Endodermal cell (in vitro differentiated cells): ENCODE measurements at places on chromosomes 5 and 9. TPM values are rescaled to one million over a fixed set of nuclear protein-coding genes. Genes with fewer than 3 reads are reported as not detected.

- no peak overlapping the region for H3K27ac ChIP-seq
- peaks cover 7% of the 10 kb centered on the region for H3K4me1 ChIP-seq
- no peak for DNase-seq
Observed at GRCh38 chr9:132410642-132411041, 631 bp downstream of the CFAP77 start.

The TYRP1 gene
- total RNA-seq, result 0.11 to 0.57 TPM in 2 of 3 replicates, not detected in the other

DNA sequence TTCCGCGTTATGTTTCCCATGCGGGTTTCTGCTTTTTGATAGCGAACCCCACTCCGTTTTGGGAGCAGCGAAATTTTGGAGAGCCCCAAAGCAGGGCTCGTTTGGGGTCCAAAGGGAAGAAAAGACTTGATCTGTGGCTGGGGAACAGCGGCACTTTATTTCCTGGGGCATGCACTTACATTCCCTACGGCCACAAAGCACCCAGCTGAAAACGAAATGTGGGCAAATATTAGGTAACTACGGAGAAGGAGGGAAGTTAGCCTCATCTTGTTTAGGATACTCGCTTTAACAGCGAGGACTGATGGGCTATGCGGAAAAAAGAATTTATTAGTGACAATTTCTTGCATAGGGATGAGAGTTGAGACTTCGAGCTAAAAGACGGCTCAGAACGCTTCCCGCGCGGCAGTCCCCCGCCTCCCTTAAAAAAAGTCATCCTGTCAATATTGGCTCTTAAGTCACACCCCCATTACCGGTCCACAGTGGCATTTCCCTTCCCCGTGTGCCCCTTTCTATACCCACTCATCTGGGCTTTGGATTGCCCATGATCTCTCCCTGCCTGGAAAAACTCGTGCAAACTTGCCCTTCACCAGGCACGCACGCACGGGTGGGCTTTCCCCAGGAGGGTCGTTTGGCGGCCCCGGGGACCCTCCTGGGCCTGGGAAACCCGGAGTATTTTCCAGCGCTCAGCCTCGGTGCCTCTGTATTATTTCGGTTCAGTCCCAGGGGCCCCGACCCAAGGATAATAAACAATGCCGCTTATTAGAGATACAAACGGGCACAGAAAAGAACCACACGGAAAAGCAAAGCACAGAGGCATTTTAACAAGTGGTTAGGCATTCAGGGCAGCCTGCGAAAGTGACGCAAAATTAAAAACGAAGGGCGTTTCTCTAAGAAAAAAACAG is 35.8 kb upstream of the NFIB start:
- H3K4me3 ChIP-seq, result peak overlapping the region; percentile 83
- no peaks in the 10 kb centered on the region for H3K36me3 ChIP-seq
- peaks cover 98% of the 10 kb centered on the region for H3K27me3 ChIP-seq
- H3K27ac ChIP-seq, result no peak overlapping the region
- DNase-seq, result no peak

The ADCY2 gene
- total RNA-seq, result 62.3 to 84.5 TPM (median 63.2 TPM) in 3 replicates

- H3K36me3 ChIP-seq, result no peaks in the 10 kb centered on the region
- no peak for DNase-seq
- no peak overlapping the region for H3K27ac ChIP-seq
- H3K27me3 ChIP-seq, result no peaks in the 10 kb centered on the region
- H3K4me3 ChIP-seq, result no peak overlapping the region
Observed at GRCh38 chr5:107578051-107578635, 92.6 kb downstream of the EFNA5 start.

The ZNF883 gene
- 11.4 to 13.0 TPM (median 12.8 TPM) in 3 replicates for total RNA-seq

The OBP2B gene
- total RNA-seq, result not detected in 3 replicates

The HACD4 gene
- total RNA-seq, result 1.4 and 1.6 TPM in 2 replicates

The C5orf63 gene
- total RNA-seq, result 6.8 and 9.4 TPM in 2 replicates

- H3K36me3 ChIP-seq, result peaks cover 74% of the 10 kb centered on the region
- no peaks in the 10 kb centered on the region for H3K27me3 ChIP-seq
- H3K4me3 ChIP-seq, result no peak overlapping the region
- DNase-seq, result peak; percentile 63
- no peaks in the 10 kb centered on the region for H3K4me1 ChIP-seq
- no peak overlapping the region for H3K27ac ChIP-seq
Observed at GRCh38 chr9:120524863-120525262, 55.1 kb downstream of the CDK5RAP2 start.

- no peak overlapping the region for H3K27ac ChIP-seq
- H3K36me3 ChIP-seq, result peaks cover 11% of the 10 kb centered on the region
- H3K4me1 ChIP-seq, result peaks cover 6% of the 10 kb centered on the region
- H3K4me3 ChIP-seq, result no peak overlapping the region
- DNase-seq, result no peak
- no peaks in the 10 kb centered on the region for H3K27me3 ChIP-seq
Observed at GRCh38 chr5:43635374-43635773, 32.4 kb downstream of the NNT start.

- H3K4me3 ChIP-seq, result no peak overlapping the region
- H3K27ac ChIP-seq, result no peak overlapping the region
- H3K27me3 ChIP-seq, result no peaks in the 10 kb centered on the region
- H3K36me3 ChIP-seq, result no peaks in the 10 kb centered on the region
- peak; percentile 63 for DNase-seq
- no peaks in the 10 kb centered on the region for H3K4me1 ChIP-seq
Observed at GRCh38 chr5:31232273-31232888, 38.9 kb downstream of the CDH6 start.

The FBN2 gene
- total RNA-seq, result 90.1 and 131 TPM in 2 replicates

DNA sequence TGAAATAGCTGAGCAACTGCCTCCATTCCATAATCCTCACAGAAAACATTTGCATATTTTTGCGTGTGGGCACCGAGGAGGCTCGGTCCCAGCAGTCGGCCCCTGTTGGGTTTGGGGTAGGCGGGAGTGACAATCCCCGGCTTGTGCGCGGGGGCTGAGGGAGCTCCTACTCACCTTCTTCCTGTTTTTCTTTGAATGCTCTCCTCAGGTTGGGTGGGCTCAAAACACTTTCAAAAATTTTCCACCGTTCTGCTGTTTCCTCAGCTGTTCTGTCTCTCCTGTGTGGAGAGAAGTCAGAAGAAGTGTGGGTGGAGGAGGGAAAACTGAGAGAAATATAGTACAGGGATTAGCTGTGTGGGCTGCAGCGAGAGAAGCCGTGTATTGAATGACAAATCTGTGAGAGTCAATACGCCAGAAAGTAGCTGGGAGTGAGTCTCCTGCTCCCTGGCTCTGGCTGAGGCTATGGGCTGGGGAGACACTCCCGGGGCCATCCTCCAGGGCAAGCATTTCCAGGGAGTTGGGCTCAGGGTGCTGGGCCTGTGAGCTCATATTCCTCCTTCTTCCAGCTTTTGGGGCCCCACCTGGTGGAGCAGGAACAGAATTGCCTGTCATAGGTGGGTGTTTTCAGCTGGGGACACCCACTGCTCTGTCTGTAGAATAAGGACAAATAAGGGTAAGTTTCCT is 84.7 kb downstream of the CMYA5 start:
- no peaks in the 10 kb centered on the region for H3K36me3 ChIP-seq
- no peaks in the 10 kb centered on the region for H3K4me1 ChIP-seq
- peak; percentile 95 for DNase-seq
- no peaks in the 10 kb centered on the region for H3K27me3 ChIP-seq
- H3K27ac ChIP-seq, result no peak overlapping the region

- H3K27ac ChIP-seq, result no peak overlapping the region
- peaks cover 2% of the 10 kb centered on the region for H3K4me1 ChIP-seq
- H3K36me3 ChIP-seq, result no peaks in the 10 kb centered on the region
- H3K27me3 ChIP-seq, result peaks cover 10% of the 10 kb centered on the region
- no peak overlapping the region for H3K4me3 ChIP-seq
Observed at GRCh38 chr5:174708476-174709207, 15.7 kb upstream of the MSX2 start.

DNA sequence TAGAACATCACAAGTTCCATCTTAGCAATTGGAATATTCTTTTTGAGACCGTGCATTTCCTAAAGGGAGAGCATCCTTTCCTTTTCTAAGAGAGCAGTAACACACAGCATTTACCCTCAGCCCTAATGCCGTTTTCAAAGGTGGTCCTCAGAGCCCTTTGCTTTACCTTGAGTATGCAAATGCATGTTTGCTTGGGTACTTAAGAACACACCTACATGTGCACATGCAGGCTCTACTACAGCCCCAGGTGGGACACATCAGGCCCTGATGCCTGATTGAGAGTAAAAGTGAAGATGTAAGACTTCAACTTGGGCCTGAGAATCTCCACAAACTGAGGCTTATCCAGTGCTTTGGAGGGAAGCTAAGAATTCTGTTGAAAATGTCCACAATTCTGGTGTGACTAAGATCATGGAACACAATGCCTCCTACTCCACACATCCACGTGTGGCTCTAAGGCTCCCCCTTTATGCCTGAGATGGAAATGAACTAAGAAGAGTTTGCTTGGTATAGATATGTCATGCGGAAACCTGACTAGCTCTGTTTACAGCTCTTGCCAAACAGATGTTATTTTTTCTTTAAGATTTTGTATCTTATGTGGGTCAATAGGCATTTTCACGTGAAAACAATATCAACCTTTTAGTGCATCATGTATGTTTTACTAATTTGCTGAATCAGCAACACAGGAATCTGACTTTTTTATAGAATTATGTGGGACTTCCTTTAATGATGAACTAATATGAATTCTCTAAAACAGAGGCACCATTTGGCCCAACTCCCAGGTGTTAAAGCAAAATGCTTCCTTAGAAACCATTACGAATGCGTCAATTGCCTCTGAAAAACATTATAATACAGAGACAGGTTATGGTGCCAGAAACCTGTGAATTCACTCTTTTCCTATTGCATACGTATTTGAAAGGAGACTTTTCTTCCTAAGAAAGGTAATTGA is 48.9 kb upstream of the SLC2A8 start:
- H3K27me3 ChIP-seq, result no peaks in the 10 kb centered on the region
- H3K4me3 ChIP-seq, result no peak overlapping the region
- no peak overlapping the region for H3K27ac ChIP-seq
- no peak for DNase-seq
- H3K36me3 ChIP-seq, result no peaks in the 10 kb centered on the region

DNA sequence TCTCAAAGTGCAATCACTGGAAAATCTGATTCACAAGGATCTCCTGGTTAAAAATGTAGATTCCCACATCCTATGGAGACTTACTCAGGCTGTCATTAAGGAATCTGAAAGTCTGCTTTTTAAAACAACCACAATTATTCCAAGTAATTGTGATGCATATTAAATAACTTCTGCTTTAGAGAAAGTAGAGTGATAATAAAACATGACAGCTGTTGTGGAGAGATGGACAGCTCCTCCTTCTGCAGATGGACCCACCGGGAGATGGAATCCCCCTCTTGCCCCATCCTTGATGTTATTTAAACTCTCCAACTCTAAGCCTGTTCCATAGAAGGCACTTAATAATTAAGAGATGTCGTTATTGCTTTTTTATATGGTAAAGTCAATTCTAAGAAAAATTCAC is 802.2 kb downstream of the CDH12 start:
- no peak overlapping the region for H3K4me3 ChIP-seq
- no peak for DNase-seq
- H3K27ac ChIP-seq, result no peak overlapping the region
- peaks cover 9% of the 10 kb centered on the region for H3K4me1 ChIP-seq
- no peaks in the 10 kb centered on the region for H3K27me3 ChIP-seq
- H3K36me3 ChIP-seq, result no peaks in the 10 kb centered on the region

DNA sequence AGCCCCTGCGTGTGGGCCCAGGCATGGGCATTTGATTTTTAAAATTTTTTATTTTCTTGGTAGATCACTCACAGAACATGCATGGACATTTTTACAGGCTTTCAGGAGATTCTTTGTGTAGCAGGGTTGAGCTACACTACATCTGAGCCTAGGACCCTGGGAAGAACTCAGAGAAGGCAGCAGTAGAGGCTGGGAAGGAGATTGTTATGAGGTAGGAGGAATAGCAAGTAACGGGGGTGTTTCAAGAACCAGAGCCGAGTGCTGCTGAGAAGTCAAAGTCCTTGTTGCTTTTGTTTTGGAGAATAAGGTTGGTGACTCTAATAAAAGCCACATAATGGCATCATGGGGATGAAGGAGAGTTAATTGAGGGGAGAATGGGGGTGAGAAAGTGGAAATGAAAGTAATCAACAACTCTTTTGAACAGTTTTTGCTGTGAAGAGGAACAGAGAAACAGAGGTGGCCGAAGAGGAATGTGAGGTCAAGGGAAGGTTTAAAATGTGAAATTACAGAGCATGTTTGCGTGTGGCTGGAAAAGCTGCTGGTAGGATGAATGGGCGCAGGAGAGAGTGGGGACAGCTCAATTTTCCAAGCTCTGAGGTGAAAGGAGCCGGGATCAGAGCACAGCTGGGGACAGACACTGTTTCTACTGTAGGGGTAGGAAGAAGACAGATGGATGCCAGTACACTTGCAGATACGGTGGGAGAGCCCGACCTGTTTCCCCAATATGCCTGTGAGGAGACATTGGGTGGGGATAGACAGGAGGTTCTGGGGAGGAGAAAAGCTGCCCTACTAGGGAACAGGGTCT is 4.7 kb upstream of the PDLIM7 start:
- no peak for DNase-seq
- no peak overlapping the region for H3K4me3 ChIP-seq
- H3K27ac ChIP-seq, result no peak overlapping the region
- no peaks in the 10 kb centered on the region for H3K36me3 ChIP-seq

DNA sequence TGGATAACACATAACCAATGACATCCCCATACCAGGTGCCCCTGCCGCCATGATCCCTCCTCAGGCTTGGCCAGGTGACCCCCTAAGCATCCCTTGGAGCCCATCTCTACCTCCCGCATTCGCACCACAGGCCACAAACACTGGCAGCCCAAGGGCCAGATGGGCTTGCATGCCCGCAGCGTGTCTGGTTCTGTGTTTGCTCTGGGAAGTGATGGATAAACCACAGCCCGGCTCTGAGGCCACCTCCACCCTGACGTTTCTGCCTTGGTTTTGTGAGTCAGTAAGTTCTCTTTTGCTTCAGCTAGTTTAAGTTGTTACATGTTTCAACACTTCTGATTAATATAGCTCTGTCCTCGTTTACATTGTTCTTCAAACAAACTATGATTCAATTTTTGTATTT is 172.4 kb upstream of the PHYKPL start:
- no peaks in the 10 kb centered on the region for H3K4me1 ChIP-seq
- peak; percentile 27 for DNase-seq
- H3K27ac ChIP-seq, result no peak overlapping the region
- H3K36me3 ChIP-seq, result no peaks in the 10 kb centered on the region
- H3K4me3 ChIP-seq, result no peak overlapping the region

GRCh38 chr9:72589667-72590521 is 68.5 kb downstream of the TMC1 start:
- no peaks in the 10 kb centered on the region for H3K27me3 ChIP-seq
- no peak overlapping the region for H3K4me3 ChIP-seq
- H3K27ac ChIP-seq, result peak overlapping the region; percentile 0
- DNase-seq, result no peak

The PKD2L2 gene
- total RNA-seq, result not detected in 2 replicates

DNA sequence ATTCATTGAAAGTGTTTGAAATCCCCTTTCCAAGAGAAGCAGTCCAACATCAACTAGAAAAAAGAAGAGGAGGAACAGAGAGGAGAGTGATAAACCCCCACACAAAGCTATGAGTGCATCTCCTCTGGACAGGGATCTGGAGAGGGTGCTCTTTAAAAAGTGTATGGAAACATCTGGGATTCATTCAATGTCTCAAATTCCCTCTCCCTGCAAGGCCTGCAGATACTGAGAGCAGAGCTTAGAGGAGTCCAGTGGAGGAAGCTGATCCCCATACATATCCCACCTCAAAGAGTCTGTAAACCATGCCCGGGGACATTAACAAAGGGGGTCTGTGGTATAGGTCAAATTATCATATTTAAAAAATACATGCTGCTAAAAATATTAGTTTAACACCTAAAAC is 2.2 kb downstream of the SPOCK1 start:
- H3K27ac ChIP-seq, result no peak overlapping the region
- H3K36me3 ChIP-seq, result no peaks in the 10 kb centered on the region
- no peak for DNase-seq
- peaks cover 46% of the 10 kb centered on the region for H3K27me3 ChIP-seq

The LCN15 gene
- total RNA-seq, result 1.2 to 1.3 TPM (median 1.2 TPM) in 3 replicates
